ENCODE measurements at places on chromosomes 13 and 19.

DNA sequence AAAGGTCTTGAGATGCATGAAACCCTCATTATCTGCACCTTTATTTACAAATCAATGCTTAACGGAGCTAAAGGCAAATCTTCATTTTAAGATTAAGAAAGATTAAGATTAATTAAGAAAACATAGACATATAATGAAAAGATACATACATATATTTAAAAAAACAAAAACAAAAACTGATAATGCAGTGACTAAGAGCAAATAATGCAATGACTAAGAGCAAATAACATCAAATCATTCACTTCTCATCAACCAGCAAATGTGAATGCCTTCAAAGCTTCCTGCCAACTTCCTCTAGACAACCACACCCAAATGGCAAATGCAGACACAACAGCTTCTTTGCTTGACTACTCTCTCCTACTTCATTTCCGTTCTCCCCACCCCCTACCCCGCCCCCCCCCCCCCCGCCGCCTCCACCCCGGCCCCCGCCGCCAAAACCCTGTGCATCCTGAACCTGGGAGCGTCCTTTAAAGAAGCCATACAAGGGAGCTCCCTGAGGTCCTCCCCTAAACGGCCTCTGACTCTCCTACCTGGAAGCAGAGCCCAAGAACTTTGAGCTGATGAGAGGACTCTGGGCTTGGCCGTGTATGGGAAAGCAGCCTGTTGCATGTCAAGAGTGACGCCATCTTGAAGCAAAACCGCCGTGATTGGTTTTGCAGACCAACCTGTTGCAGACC is 24.5 kb downstream of the TEX101 start:
- DNase-seq: no peak

- no peak for DNase-seq
Measured at GRCh38 chr13:98187155-98187964, 10.3 kb upstream of the RNF113B start.

- no peak for DNase-seq
Measured at GRCh38 chr19:34397853-34398252, 6.3 kb upstream of the PDCD2L start.

DNA sequence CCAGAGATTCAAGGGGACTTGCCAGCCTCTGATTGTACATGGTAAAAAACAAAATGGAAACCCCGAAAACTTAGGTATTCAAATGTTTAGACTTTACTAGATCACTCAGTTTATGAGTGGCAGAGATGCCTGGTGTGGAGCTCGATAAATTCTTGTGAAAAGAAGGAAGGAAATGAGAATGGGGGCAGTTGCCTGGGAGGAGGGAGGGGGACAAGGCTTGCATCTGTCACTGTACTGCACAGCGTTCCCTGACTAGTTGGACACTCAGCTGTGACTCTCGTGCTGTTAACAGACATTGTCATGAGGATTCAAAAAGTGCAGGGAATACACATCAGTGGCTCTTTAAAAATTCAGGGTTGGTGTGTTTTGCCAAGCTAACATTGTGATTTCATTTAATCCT is 232.9 kb downstream of the ZIC5 start:
- DNase-seq: no peak

- no peak for DNase-seq
Measured at GRCh38 chr13:33692531-33692930, 125.4 kb upstream of the RFC3 start.

- peak; percentile 74 for DNase-seq
Measured at GRCh38 chr19:16185768-16186123, 536 bp downstream of the FAM32A start.

GRCh38 chr13:97298816-97299215 is 76.7 kb downstream of the MBNL2 start:
- DNase-seq: no peak

GRCh38 chr19:50325310-50326100 is 3.7 kb downstream of the KCNC3 start:
- DNase-seq: peak; percentile 98

- DNase-seq: no peak
Measured at GRCh38 chr13:50390503-50391248, 375.4 kb downstream of the KCNRG start.

DNA sequence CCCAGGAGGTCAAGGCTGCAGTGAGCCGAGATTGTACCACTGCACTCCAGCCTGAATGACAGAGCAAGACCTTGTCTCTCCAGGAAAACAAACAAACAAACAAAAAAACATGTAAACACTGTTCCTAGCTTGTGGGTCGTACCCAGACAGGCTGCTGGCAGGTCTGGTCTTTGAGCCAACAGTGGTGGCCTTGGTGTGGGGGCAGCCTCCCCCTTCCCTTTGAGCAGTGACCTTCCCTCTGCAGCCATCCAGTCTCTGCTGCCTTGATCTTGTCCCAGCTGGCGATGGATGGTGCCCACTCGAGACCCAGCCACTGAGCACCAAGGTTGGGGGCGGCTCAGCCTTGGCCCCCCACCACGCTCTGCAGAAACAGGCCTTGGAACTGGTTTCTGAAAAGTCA is 143.3 kb downstream of the KDM4B start:
- DNase-seq: no peak

GRCh38 chr19:45874620-45874966 is 10.5 kb downstream of the FOXA3 start:
- DNase-seq: no peak

GRCh38 chr19:13849991-13850909 is 26.7 kb upstream of the NANOS3 start:
- DNase-seq: peak; percentile 87

GRCh38 chr13:47004540-47004939 is 107.7 kb upstream of the HTR2A start:
- DNase-seq: no peak

DNA sequence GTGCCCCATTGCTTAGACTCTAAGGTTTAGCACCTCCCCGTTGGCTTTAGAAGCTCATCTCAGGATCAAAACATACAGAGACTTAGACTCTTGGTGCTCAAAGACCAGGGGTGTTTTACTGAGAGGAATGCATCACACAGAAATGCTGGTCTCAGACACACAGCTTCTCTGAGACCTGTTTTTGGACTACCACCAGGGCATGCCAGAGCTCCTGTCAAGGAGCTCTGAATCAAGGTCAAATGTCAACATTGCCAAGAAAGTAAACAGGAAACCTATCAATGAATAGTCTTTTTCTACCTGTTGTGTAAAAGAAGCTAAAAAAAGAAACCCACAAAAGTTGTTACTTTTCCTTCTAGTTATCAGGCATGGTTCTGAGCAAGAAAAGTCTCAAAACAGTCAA is 149.2 kb downstream of the COL4A1 start:
- DNase-seq: no peak

DNA sequence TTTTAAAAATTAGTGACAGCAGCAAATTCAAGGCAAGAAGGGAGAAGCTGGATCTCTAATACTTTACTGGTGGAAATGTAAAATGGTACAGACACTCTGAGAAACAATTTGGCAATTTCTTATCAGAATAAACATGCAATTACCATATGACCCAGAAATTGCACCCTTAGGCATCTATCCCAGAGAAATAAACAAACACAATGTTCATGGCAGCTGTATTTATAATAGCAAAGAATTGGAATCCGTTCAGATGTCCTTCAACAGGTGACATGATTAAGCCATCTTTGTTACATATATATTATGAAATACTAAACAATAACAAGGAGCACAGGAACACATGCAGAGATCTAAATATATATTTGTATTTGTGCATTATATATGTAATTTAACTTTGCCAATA is 756.5 kb downstream of the SLITRK1 start:
- no peak for DNase-seq

GRCh38 chr19:11450570-11451326 is 15.3 kb downstream of the PRKCSH start:
- DNase-seq: no peak

- DNase-seq: no peak
Measured at GRCh38 chr13:39963612-39964011, 308.1 kb downstream of the COG6 start.

DNA sequence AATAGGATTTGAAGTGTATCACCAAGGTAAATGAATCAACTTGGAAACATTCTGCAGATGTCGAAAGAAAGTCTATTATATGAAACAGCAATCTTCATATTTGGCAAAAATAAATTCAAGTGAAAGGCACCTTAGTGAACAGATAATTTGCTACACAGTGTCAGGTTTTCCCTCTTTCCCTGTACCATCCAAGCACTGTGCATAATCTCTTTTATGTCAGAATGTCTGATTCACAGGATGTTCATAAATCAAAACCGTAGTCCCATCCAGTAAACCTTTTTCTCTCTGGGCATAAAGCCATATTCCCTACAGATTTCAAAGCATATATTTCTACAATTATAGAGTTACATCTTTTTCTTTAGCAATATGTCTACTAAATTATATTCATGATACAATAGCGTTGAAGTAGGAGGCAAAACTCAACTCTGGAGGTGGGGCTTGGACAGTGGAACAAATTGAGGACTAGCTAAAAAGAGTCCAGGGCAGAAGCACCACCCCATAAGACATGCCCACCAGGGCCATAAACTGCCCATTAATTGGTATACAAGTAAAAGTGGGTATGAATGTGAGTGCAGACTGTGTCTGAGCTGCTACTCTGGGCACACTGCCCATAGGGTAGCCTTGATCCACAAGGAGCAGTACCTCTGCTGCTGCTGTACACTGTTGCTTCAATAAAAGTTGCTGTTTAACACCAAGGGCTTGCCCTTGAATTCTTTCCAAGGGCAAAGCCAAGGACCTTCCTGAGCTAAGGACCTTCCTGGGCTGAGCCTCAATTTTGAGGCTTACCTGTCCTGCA is 72.1 kb upstream of the MYCBP2 start:
- DNase-seq: no peak

DNA sequence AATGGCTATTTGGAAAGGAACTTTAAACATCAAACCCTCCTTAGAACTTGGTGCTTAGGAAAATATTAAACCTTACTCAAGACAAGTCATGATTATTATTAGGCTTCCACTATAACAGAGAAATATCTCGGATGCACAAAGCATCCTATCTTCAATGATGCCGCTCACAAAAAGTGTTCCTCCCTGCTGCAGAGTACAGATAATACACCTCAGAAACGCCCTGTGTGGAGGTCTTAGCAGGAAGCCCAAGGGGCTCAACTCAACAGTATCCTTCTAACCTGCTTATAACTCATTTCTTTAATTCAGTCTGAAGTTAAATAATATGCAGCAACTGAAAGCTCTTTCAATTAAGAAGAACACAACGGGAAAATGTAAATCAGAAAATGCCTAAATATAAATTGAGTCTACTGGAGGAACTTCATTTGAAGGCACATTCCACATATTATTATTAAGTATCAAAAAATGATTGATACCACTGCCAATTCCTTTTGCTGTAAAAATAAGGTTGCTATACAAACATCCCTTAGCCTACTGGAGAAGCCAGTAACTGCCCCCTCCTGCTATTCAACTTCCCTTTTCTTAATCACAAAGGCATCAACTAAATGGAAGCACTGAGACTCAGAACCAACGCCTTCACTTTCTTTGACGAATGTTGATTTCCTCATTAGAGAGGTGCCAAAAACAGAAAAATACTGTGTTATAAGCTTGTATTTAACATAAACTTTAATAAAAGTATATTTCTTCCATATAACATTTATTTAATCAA is 12.0 kb downstream of the ELF1 start:
- no peak for DNase-seq

DNA sequence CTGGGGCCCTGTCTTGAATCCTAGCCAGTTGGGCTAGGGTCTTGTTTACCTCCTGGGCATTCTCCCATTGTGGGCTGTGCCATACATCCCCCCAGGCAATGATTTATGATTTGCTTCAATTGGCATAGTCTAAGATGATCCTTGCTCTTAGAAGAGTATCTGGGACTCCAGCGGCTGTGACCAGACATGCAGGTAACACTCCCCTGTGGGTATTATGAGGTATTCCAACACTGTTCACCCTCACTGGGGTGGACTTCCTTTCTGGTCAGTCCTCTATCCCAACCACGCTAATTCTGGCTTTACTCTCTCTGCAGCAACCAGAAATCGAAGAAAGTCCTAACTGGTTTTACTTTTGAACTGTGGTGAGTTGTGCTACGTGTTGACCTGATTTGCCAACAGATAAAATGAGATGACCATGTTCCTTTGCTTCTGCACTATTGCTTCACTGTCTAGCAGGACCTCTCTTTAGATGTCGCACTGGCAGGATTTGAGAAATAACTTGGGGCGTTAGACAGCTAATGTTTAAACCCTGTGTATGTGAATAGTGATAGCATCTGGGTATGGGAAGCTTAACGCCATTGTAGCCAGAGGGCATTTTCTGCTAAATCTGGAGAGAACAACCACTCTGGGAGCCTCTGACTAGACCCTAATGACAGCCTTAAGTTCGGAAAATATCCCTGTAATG is 6.7 kb upstream of the LRCH1 start:
- no peak for DNase-seq

GRCh38 chr19:7850945-7851622 is 21.1 kb downstream of the EVI5L start:
- no peak for DNase-seq

GRCh38 chr19:4568886-4569285 is 9.4 kb upstream of the SEMA6B start:
- DNase-seq: no peak

GRCh38 chr19:392375-392970 is 16.5 kb downstream of the C2CD4C start:
- DNase-seq: no peak

DNA sequence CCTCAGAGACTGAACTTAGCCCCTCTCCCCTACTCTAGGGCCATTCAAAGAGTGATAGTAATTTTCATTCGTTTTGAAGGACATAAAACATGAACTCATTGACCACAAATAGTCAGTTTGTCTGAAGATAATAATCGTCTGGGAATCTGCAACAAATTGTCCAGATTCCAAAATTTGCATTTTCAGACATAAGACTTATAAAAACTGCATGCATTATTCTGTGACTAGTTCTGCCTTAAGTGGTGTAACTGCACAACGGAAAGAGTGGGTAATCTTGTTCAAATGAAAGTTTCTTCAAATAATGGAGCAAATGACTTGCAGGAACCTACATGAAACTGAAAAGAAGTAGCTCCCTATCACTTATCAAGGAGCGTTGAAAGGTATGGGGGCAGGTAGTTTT is 8.4 kb downstream of the CSNK1A1L start:
- no peak for DNase-seq

DNA sequence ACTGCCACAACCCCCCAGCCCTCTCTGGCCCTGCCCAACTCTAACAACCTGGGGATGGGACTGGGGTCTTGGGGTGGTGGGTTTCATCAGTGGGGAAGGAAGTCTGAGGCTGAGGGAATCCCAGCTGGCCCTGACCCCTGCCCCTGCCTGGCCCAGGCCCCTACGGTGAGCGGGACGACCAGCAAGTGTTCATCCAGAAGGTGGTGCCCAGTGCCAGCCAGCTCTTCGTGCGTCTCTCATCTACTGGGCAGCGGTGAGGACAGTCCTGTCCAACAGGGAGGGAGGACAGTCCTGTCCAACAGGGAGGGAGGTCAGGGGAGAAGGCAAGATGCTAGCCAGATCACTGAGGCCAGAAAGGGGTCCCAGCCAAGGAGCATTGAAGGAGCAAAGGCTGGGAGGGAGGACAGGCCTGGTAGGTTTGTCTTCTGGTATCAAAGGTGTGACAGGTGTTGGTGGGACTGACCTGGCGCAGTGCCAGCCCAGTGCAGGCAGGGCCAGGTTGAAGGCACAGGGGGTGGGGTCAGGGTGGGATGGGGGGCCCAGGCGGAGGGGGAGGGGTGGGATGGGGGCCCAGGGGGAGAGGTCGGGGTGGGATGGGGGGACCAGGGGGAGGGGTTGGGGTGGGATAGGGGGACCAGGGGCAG is 12.1 kb upstream of the LTBP4 start:
- DNase-seq: no peak

All from ecto neural progenitor cell (in vitro differentiated cells).